ENCODE measurements at places on chromosomes 3 and 15.

DNA sequence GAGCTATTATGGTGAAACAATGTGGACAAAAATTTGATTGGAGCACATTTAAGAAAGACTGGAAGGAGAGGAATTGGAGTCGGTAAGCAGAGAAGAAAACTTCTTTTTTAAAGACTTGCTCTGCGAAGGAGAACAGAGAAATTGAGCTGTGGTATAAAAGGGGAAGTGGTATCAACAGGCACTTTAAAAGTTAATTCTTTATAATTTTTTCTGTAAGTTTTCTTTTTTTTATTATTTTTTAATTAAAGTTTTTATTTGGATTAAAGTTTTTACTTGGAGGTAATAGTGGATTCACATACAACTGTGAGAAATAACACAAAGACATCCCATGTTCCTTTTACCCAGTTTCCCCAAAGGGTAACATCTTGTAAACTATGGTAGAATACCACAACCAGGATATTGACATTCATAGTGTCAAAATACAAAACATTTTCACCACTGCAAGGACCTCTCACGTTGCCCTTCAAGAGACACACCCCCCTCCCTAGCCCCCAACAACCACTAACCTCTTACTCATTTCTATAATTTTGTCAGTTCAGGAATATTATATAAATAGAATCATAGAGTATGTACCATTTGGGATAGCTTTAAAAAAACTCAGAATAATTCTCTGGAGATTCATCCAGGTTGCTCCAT, 33.8 kb upstream of the XIRP1 start:
- no peak for DNase-seq

- no peak for DNase-seq
Observed at GRCh38 chr3:53844262-53845102, 1.7 kb downstream of the CHDH start.

DNA sequence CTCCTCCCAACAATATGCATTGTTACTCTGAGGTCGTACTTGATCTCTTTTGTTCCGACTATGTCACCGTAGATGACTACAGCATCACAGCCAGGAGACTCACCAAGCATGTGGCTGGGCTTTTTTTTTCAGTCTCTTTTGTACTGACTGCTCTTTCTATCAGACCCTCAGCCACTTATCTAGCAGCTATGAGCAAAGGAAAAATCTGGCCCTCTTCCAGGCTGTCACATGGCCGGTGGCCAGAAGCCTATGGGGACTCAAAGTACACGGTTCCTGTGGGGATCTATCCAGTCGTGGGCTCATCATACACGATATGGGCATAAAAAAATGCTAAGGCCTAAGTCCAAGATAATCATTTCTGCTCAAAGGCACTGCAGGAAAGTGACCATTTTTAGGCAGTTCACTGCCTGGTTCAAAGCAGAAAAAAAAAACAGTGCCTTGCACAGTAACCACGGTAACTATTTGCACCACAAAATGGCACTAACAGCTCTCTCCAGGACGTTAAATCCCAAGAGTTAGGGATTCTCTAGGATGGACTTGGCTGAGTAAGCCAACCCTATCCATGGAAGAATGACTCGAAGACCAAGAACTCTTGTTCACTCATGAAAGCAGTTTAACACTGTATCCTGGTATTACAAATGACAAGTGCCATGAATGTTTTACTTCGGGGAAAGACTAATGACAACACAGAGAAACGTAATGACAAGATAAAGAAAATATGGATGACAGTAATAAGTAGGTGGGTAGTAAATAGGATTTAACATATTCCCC, 50.3 kb downstream of the SHQ1 start:
- DNase-seq = no peak

GRCh38 chr3:66487465-66487864, 13.4 kb downstream of the LRIG1 start:
- DNase-seq = no peak

DNA sequence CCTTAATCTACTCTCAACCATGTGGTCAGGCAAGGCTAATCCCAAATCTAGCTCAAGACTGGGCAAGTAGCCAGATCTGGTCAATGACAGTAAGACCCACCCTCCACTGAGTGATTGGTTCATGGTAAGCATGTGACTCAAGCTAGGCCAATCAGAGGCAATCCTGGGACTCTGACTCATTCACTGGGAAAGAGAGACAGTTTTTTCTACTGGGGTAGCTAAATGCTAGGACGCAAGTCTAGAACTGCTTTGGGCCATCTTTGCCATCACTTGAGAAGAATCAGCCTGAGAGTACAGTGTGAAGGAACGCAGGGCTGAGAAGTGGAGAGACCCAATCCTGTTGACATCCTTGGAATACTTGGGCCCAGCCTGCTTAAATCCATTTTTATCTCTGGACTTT, 9.4 kb upstream of the RAD18 start:
- no peak for DNase-seq

- DNase-seq = no peak
Observed at GRCh38 chr3:128933213-128933921, 53.9 kb downstream of the ACAD9 start.

- no peak for DNase-seq
Observed at GRCh38 chr3:126931806-126932187, 51.1 kb upstream of the PLXNA1 start.

DNA sequence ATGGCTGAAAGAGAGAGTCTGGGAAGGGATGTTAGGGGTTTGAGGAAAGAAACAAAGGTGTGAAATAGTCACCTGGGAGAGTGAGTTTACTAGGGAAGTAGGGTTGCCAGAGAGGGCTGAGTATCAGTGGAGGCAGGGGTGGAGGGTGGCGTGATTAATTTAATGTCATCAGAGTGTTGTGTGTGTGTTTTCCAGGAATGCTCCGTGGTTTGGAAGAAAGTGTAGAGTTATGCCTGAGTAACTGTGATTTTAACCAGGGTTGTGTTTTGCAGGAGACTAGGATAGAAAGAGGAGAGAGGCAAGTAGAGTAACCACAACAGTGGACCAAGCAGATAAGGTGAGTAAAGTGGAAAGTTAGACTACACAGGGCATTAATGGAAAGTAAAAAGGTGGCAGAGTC, 27.2 kb downstream of the PLD1 start:
- DNase-seq = no peak

DNA sequence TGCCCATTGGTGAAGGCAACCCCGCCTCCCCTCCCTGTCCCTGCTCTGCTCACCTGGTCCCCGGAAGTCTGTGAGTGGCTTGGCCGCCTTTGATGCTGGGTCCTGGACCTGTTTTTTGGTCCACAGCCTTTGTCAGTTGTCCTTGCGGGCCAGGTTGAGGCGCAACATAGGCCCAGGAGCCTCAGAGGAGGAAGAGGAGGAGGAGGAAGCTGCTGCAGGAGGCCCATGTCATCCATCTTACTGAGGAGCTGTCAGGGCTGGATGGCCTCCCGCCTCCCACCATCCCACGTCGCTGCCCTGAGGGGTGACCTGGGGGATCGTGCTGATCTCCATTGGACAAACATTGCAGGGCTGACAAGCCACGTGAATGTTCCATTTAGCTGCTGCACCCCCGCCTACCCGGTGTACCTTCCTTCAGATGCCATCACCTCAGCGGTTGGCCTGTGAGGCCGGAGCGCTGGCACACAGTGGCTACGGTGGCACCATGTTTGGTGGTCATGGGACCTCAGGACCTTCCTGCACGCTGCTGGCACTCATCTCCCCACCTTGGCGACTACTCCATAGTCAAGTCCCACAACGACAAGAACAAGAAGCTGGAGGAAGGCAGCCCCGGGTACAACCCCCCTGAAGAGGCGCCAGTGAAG, 106.3 kb downstream of the SMAD6 start:
- no peak for DNase-seq

GRCh38 chr3:160633361-160634083, 43.4 kb upstream of the ARL14 start:
- no peak for DNase-seq

DNA sequence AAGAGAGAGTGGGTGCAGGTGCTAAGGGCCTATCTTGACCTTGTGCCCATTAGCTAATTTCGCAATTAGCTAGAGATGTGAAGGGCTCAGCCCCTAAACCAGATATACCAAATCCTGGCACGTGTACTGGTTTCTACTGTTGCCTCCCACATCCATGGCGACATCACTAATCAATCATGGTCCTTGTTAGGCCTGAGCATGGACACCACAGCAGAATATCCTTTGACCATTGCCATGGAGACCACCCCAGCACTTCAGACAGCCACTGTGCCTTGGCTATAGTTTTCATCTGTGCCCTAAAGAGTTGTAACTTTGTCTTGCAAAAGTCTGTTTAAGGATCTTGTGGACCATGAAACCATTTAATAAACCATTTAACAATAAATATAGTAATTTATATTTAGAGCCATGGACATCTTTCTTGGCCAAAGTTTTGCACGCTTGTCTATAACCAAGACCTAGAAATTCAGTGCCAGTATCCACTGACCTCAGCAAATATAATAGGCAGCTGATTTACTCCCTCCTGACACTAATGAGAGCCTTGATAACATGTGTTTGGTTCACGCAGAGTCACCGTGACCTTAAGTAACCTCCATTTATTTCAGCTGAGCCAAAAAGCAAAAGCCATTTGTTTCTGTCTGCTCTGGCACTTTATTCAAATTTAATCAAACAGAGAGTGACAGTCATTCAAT, 43.4 kb downstream of the COLQ start:
- DNase-seq = no peak

DNA sequence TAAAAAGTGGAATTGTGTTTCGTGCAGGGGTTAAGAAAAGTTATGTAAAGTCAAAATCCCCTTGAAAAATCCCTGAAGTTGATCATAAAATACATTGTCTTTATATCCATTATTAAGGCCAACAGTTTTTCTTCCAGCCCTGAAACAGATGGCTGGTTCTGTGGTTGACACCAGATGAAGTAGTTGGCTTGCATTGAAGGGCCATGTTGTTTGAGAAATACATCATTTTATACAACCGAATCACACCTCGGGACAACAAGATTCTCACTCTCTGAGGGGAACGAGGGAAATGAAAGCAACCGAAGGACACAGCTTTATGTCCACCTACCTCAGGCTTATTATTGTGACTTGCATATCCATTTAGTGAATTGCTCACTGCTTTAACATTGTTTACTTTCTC, 126.0 kb upstream of the MITF start:
- no peak for DNase-seq

GRCh38 chr15:40941528-40942336, 11.5 kb upstream of the CHAC1 start:
- DNase-seq = no peak

DNA sequence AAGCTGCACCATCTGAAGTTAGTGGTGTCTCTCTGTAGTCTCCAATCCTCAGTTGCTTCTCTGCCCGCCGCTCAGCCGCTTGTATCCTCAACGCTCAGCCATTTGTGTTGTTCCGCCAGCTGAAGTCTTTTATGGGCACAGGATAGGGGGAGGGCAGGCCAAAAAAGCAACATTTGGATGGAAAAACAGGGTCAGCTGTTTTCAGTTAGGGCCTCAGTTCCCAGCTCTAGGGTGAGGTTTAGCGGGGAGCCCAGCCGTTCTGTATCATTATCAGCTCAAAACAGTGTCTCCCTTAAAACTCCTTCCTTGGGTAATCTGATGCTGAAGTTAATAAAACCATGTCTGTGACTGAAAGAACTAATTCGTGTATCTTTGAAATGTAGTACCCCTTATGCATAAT, 329.5 kb upstream of the AZI2 start:
- DNase-seq = no peak

GRCh38 chr3:155743606-155744005, 1.3 kb downstream of the PLCH1 start:
- DNase-seq = no peak

- peak; percentile 10 for DNase-seq
Observed at GRCh38 chr3:46208167-46208704, at the start of gene CCR1. Gene CCR1 (minus strand): TSS chr3:46208313. CDS start chr3:46204313, 4,000 bp downstream.

DNA sequence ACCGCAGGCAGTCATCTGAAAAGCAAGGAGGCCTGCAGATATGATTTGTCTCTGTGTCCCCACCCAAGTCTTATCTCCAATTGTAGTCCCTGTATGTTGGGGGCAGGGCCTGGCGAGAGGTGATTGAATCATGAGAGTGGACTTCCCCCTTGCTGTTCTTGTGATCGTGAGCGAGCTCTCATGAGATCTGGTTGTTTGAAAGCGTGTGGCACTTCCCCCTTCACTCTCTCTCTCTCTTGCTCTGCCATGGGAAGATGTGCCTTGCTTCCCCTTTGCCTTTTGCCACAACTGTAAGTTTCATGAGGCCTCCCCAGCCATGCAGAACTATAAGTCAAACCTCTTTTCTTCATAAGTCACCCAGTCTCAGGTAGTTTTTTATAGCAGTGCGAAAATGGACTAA, 83.3 kb downstream of the TMCO5A start:
- DNase-seq = no peak

- DNase-seq = peak; percentile 37
Observed at GRCh38 chr3:122680475-122681283, at the start of gene PARP14. Gene PARP14 (plus strand): TSS chr3:122680839. CDS start chr3:122680884, 45 bp downstream.

DNA sequence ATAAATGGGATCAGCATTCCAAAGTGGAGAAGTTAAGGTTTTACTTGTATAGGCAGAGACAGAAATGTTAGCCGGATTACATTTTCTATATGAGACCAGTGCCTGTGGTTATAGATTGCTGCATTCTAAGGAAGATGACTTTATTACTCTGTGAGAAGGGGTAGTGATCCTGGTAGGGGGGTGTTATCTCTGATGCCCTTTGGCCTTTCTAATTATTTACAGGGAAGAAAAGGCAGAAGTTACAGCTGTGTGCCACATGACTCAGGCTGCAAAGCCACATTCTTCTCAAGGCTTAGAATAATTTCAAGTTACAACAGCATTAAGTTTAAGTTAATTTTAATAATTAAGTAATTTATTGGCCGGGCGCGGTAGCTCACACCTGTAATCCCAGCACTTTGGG, 2.2 kb upstream of the TMC3 start:
- no peak for DNase-seq

GRCh38 chr15:73796331-73796831, 43.2 kb upstream of the INSYN1 start:
- DNase-seq = no peak

- no peak for DNase-seq
Observed at GRCh38 chr3:142931222-142931621, 32.3 kb downstream of the PAQR9 start.

DNA sequence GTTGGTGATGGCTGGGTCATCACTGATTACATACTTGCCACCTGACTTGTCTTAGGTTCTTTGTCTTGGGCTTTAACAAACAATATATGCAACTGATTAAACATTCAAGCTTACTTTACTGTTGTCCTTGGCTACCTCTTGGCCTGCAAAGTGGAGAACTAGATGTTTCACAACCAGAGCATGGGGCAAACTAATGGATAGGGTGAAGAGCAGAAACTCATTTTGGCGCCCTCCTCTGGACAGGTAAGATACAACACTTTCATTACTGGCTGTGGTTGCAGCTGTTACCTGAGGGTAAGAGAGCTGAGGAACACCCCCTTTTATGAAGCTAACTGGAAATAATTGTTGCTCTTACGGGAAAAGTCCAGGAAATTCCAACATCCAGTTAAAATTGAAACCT, 262.1 kb downstream of the NAALADL2 start:
- DNase-seq = no peak

- no peak for DNase-seq
Observed at GRCh38 chr3:69290006-69290405, 95.9 kb downstream of the FRMD4B start.

GRCh38 chr3:34106879-34107278, 308.4 kb downstream of the PDCD6IP start:
- DNase-seq = no peak

- no peak for DNase-seq
Observed at GRCh38 chr3:127035677-127036076, 52.8 kb downstream of the PLXNA1 start.
